ENCODE measurements at places on chromosomes 3 and 15.

GRCh38 chr3:151931171-151931570 is 57.7 kb downstream of the SUCNR1 start:
- DNase-seq = no peak

DNA sequence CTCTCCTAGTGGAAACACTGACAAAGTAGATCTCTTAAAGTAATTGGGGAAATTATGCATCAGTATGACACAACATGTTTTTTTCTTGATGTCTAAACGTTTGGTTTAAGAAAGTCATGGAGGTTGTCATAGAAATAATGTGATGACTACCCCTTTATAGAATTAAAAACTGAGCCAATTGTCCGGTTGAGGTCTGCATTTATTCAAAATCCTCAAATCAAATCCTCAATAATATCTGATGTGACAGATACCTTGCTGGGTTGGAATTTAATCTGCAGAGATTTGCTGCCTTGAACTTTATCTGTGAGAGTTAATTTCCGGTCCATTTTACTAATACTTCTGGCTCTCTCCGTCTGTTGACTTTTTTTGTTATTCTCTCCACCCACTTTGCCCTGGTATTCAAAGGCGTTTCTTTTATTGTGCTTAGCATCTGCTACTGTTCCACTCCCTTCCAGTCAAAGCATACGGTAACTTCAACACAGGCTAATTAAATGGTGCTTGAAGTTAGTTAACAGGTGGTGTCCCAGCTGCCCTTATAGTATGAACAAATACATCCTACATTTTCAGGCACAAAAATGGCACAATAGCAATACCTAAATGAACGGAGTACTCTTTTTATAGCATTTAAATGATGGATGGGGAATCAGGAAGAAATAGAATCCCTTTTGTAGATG is 628.3 kb downstream of the ROBO1 start:
- no peak for DNase-seq

DNA sequence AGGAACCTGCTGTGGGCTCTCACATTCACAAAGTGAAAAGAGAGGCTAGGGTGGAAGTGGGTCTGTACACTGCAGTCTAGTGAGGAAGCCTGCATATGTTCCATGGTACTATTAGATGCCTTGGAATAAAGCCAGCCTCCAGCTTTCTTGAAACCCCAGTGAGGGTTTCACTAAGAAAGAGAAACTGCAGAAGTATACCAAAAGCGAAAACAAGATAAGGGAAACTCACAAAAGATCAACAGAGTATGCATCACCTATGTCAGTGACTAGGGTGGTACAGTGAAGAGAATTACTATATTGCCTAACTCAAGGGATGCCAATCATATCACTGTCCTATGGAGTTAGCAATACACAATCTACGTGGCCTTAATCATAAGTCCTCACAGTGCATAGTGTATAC is 212.5 kb upstream of the GADL1 start:
- no peak for DNase-seq

DNA sequence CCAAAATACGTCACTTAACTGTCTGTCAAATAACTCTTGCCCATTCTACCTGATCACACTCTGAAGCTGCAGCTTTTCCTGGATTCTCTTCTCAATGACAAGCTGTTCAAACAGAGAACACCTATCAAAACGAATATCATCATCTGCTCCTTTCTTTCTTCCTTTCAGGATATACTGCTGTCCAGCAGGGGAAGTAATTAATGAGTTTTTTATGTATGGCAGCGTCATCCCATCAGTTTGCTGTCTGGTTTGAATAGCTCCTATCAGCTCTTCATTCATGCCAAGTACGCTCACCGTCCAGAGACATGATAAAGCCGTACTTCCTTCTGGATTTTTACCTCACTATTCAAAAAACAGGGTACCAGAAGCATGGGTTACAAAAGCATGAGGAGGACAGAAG is at the start of gene CHRM5:
CHRM5 (plus strand) TSS at position 274 of the 400 bp plus-strand sequence. CDS start 94,221 bp downstream, outside the sequence.
- no peak for DNase-seq

- no peak for DNase-seq
Observed at GRCh38 chr3:185270262-185270955, 16.6 kb upstream of the EHHADH start.

DNA sequence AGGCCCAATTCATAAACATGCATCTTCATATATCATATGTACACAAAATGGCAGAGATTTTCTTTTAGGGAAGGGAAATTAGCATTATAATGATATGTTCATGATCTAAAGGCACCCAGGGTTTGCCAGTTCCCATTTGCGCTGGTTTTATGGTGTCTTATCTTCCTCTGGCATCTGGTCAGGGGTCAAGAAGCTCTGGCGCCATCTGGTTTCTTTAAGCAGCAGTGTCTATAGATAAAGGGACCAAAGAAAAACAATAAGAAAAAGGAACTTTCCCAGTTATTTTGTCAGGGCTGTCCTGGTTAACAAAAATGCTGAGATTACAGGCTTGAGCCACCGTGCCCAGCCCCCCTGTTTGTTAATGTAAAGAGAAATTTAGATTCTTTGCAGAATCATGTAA is 3.3 kb upstream of the DCP1A start:
- no peak for DNase-seq

GRCh38 chr15:96053781-96054428 is 276.6 kb upstream of the NR2F2 start:
- DNase-seq = no peak

- DNase-seq = no peak
Observed at GRCh38 chr15:74628949-74629348, 13.3 kb downstream of the CLK3 start.

GRCh38 chr3:20935791-20936190 is 749.8 kb upstream of the SGO1 start:
- DNase-seq = no peak

DNA sequence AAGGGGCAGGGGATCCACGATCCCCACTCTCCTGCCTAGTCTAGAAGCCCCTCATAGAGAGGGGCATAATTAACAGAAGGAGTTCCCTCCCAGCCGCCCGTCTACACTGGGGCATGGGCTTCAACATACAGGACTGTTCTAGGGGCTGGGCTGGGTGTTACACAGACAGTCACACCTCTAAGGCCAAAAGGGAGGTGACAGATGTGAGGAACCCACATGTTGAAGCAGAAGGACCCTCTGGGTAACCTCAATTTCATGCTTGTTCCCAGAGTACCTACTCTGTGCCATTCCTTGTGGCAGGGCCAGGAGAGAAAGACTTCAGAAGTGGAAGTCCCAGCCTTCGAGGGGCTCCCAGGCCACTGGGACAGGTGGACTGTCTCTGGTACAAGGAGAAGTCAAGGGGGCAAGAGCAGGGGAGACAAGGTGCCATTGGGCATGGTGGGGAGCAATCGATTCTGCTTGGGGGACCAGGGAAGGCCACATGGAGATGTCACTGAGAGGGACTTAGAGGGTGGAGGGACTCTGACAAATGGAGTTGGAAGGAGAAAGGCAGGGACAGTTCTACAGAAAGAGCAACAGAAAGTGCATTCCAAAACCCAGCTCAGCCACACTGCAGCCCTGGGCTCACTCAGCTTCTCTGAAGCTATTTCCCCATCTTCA is 71.3 kb downstream of the CPN2 start:
- no peak for DNase-seq

DNA sequence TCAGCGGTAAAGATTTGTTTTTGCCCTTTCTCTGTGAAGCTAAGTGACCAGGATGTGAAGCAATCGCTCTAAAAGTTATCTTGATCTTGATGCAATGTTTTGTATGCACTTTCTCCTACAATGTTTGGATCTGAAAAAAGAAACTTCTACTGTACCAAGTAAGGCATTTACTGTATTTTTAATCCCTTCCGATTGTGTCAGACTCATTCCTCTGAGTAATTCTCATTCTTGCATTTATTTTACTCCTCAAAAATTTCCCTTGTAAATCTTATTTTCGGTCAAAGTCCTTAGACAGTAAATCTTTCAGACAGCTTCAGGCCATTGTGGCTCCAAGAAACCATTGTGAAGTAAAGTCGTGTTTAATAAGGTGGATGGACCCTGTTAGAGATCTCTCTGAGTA is 141.9 kb downstream of the TP63 start:
- no peak for DNase-seq

DNA sequence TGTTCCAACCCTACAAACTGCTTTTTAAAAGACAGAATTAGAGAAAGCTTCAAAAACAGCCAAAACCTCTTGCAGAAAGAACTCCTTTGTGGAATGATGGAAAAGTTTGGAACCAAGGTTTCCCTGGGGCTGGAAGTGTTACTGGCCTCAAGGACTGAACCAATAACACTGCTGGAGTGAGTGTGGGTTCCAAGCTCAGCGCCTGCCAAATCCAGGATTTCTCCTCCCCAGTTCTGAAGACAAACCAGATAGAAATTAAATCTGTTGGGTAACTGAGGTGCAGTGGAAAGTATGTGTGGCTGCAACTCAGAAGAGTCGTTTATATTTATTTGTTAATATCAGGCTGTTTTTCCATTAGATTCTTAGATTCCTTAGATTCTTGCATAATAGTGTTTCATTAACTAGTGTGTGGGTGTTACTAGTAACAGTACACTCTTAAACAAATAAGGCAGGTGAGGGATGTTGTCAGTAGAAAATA is 66.5 kb upstream of the FNDC3B start:
- DNase-seq = no peak

- DNase-seq = peak; percentile 48
Observed at GRCh38 chr15:66702035-66702786, at the start of gene SMAD6. TSS of gene SMAD6 (plus strand) at chr15:66702236. CDS start at chr15:66703259, 1,023 bp downstream.

- no peak for DNase-seq
Observed at GRCh38 chr15:67227431-67227830, 27.0 kb downstream of the AAGAB start.

GRCh38 chr3:21682206-21682605 is 68.8 kb downstream of the ZNF385D start:
- no peak for DNase-seq

GRCh38 chr15:78035321-78035751 is 42.2 kb downstream of the TBC1D2B start:
- DNase-seq = no peak

DNA sequence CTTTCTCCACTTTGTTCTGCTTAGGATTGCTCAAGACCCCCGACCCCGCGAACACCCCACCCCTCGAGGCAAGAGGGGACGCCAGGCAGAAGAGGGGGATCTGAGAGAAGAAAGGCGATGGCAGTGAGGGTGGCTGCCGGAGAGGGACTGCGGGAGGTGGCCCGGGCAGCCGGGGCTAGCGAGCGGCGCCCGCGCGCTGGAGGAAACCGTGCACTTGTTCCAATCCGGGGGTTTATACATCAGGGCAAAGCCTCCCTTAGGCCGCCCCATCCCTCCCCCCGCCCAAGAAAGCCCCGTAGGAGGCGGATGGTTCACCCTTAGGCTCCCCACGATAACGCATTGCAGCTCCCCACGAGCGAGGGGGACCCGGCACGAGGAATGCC is 475 bp downstream of the ERC2 start:
- DNase-seq = no peak

DNA sequence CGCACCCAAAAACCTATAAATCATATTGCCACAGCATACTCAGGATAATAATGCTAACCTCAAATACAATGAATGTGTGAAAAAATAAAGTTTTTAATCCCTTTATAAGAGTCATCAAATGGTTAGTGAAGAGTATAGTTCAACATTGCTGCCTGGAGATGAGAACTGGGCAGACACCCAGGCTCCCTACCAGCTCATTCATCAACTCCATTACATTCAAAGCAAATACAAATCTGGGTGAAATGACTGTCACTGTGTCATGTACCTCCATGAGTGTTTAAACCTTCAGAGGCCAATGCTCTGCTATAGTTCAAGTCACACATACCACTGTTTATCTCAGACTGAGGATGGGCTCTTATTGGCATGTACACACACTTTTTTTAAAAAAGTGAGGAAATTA is 167.2 kb upstream of the KCNMB2 start:
- DNase-seq = no peak

DNA sequence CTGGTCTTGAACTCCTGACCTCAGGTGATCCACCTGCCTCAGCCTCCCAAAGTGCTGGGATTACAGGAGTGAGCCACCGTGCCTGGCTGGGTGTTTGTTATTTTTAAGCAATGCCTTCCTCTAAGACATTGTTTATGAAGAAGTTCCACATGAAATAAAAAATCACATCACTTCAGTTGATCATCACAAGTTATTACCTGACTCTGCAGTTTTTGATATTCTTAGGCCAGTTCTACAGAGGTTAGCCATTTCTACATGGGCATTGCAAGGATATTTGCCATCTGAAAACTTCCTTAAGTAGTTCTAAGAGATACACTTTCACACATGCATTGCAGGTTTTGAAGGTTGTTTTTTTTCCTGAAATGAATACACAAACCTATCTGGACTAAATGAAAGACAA is 82.1 kb downstream of the PYDC2 start:
- no peak for DNase-seq

DNA sequence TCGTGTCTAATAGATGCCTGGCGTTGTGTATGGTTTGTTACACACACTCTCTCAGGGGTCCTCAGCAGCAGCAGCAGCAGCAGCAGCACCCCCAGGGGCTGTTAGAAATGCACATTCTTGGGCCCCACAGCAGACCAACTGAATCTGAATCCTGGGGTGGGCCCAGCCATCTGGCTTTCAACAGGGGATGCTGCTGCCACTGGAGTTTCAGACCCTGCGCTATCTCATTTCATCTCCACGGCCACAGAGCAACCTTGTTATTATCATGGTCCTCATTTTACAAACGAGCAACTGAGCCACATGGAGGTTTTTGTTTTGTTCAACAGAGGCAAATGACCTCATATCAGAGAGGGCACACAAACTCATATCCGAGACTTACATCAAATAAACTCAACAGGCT is 47.7 kb downstream of the MGLL start:
- DNase-seq = no peak

DNA sequence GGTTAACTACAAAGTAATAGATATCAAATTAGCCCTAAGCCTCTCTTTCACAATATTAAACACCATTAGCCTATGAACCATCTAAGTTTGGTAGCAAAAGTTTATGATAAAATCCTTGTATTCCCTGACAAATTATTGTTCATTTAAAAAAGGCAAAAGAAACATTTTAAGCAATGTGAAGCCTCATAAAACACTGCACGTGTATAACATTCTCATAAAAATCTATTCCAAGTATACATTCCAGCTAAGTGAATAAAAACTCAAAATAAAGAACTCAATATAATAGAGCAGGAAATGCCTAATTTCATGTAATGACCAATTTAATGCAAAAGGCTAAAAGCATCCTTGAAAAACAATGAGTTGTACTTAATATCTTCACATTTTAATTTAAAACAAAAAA is 27.7 kb downstream of the TNIK start:
- no peak for DNase-seq

DNA sequence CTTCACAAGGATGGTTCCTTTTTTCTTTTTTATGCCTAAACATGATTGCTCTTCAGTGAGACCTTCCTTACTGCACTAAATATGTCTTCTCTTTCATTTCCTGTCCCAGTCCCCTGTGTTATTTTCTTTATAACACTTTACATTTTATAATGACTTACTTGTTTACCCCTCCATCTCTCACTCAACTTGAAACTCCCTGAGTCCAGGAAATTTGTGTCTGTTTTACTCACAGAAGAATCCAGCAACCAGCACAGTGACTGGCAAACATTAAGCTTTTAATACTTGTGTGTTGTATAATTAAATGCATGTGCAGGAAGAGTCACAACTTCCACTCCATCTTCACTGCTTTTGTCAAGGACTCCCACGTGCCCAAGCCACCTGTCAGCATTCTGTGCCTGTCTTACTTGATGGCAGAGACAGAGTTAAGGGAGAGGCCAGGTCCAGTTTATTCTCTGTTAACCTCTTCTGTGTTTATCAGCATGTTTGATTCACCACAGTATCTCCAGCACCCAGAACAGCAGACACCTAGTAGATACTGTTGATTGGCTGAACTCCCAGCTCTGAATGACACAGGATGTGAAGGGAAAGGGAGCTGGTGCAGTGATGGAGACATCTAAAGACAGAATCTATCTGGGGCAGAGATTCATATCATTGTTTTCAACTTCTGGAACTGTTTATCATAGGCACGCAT is 42.8 kb downstream of the SSR3 start:
- DNase-seq = no peak

GRCh38 chr15:56759450-56759845 is 26.1 kb upstream of the ZNF280D start:
- no peak for DNase-seq
